ENCODE measurements at places on chromosomes 13 and 19. TPM values are rescaled to one million over a fixed set of nuclear protein-coding genes. Genes with fewer than 3 reads are reported as not detected.
A peak's percentile ranks its signal among the peaks of the same experiment; 100 is the strongest.

Gene MTIF3
- 21.2 TPM for total RNA-seq

Gene GPR4
- 0.05 TPM for total RNA-seq

Gene PTPRH
- 0.11 TPM for total RNA-seq

Gene MYCBP2
- 88.3 TPM for total RNA-seq

- no peak for DNase-seq
Observed at GRCh38 chr13:19817510-19818158, 34.9 kb upstream of the PSPC1 start.

DNA sequence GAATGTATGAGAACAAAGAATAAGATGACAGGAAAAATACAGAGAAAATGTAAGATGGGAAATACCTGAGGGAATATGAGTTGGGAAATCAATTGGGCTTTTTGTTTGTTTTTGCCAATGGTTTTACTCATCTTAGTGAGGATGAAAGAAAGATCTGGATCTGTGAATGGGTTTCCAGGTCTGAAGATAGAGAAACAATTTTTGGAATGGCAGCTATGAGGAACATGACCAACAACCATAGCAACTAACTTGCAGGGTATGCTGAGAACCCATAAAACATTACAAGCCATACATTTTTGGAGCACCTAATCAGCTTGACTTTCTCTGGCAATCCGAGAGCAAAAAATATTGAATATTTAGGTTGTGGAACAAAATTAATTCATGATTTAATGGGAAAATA, 290.0 kb downstream of the KCTD12 start:
- DNase-seq, result no peak

GRCh38 chr13:73288596-73288995, 229.8 kb downstream of the KLF5 start:
- no peak for DNase-seq

DNA sequence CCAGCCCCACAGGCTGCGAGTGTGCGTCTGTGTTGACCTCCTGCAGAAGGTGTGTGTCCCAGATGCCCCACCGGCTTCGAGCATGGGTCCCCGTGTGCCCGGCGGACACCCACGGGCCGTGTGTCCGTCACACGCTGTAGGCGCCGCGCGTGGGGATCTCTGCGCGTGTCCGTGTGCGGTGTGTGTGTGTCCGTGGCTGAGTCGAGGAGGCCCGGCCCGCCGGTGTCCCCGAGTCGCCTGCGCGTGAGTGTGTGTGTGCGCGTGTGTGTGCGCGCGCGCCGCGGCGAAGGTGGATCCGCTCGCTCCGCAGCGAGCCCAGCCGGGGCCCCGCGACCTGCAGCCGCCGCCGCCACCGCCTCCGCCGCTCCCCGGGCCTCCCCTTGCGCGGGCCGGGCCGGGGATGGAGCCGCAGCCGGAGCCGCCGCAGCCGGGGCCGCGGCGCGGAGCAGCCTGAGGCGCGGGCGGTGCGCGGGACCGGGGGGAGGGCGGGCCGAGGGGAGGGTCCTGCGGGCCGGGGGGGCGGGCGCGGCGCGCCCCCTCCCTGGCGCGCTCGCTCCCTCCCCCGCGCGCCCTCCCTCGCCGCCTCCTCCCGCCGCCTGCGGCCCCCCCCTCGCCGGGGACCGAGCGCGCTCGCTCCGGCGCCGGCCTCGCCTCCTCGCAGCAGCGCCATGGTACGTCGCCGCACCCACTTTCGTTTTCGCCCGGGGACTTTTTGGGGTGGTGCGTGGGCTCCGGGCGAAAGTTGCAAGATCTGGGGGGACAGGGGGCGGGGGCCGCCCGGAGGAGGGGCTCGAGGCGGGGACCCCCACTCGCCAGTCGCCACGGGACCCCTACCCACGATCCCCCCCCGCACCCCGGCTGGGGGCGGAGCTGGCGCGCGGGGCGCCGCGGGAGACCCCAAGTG, 7.1 kb upstream of the NFIC start:
- DNase-seq, result peak; percentile 78

DNA sequence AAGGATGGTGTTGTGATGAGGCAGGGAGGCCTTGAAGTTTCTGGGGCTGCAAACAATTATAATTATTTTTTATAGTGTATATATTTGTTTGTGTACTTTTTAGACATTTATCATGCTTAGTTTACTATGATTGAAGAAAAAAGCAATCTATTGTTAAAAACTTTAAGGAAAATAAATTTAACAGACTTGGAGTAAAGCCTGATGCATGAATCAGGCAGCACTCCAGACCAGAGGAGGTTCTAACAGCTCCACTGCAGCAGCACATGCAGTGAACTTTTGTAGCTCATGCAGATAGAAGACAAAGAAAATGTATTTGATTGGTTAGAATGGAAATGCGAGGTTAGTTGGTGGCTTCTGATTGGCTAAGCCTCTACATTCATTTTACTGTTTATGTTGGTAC, 36.8 kb upstream of the PABPC3 start:
- no peak for DNase-seq

DNA sequence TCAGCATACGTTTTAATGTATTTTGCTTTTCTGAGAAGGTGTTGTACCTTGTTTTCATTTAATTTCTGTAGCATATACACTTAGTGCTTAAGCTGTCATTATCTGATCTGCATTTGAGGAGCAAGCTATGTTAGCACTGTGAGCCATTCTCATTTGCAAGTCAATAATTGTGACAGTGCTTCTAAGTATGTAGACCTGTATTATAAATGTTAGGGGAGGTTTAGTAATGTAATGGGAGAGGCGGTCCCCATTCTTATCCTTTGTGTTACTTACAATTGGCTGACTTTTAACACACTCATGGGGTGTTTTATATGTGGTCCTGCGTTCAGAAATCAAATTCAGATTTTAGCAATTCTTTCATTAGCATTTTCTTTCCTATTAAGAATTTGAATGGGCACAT, 90.2 kb downstream of the GPC6 start:
- no peak for DNase-seq

DNA sequence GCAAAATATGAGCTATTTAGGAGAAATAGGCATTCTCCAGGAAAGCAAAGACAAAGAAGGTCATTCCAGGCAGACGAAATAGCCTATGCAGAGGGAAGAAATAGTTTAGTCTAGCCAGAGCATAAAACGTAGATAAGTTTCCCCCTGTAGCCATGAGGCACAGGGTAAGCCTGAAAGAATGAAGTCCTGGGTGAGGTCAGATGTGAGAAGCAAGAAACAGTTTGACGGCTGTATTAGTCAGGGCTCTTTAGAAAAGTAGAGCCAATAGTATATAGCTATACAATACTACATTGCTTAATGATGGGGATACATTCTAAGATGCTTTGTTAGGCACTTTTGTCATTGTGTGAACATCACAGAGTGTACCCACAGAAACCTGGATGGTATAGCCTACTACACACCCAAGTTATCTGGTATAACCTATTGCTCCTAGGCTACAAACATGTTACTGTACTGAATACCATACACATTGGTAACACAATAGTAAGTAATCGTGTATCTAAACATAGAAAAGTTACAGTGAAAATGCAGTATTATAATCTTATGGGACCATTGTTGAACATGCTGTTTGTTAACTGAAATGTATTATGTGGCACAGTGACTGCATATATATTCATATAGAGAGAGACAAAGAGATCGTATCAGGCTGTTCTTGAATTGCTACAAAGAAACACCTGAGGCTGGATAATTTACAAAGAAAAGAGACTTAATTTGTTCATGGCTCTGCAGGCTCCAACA, 59.3 kb upstream of the WDFY2 start:
- DNase-seq, result no peak

DNA sequence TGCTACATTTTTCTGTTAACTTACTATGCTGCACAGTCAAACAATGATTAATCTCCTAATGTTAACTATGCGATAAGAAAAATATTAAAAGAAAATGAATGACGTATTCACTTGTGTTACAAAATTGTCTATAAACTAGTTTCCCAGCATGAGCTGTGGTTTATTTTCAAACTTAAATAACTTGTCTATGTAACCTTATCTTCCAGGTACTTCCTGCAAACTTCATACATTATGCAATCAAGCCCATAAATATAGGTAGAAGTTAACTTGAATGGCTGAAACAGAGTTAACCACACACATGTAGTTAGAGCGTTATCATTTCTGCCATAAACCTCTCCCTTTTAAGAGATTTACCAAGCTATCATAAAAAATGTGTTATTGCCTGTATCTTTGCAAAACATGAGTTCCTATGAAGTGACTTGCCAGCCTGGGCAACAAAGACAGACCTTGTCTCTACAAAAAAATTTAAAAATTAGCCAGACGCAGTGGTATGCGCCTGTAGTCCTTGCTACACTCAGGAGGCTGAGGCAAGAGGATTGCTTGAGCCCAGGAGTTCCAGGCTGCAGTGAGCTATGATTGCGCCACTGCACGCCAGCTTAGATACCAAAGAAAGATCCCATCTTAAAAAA, 17.7 kb upstream of the KLF5 start:
- DNase-seq, result no peak

- DNase-seq, result no peak
Observed at GRCh38 chr13:42367831-42368230, 95.9 kb downstream of the AKAP11 start.

- DNase-seq, result no peak
Observed at GRCh38 chr19:48544856-48545750, 6.9 kb upstream of the SULT2B1 start.
